Right renal pelvis (tissue), 4 donors: ENCODE measurements at places on chromosomes 7 and 10. TPM values are rescaled to one million over a fixed set of nuclear protein-coding genes. Genes with fewer than 3 reads are reported as not detected.

The TMEM273 gene
- polyA plus RNA-seq: 3.6 TPM

The SLC25A13 gene
- polyA plus RNA-seq: 41.6 TPM

The PNLIPRP2 gene
- not detected for polyA plus RNA-seq

The ICA1 gene
- polyA plus RNA-seq: 22.6 TPM

The TUBB8 gene
- 0.60 TPM for polyA plus RNA-seq

The ATRNL1 gene
- polyA plus RNA-seq: 31.2 TPM

The PPP1R3C gene
- 44.7 TPM for polyA plus RNA-seq

The MYL10 gene
- 0.36 TPM for polyA plus RNA-seq

The FAM25A gene
- polyA plus RNA-seq: not detected

The SFXN4 gene
- 30.1 TPM for polyA plus RNA-seq

The PRSS37 gene
- 0.30 TPM for polyA plus RNA-seq

The AP4M1 gene
- 29.0 TPM for polyA plus RNA-seq

The CFAP70 gene
- polyA plus RNA-seq: 11.9 TPM

The SEMA3D gene
- polyA plus RNA-seq: 42.2 TPM
